CD4-positive, alpha-beta T cell treated with Interleukin-6 at 100 ng/mL for 8 hours (primary cell): ENCODE measurements at places on chromosomes 4 and X.
A peak's percentile ranks its signal among the peaks of the same experiment; 100 is the strongest.

- no peak for DNase-seq
Measured at GRCh38 chr4:168082379-168082778, 10.0 kb upstream of the ANXA10 start.

DNA sequence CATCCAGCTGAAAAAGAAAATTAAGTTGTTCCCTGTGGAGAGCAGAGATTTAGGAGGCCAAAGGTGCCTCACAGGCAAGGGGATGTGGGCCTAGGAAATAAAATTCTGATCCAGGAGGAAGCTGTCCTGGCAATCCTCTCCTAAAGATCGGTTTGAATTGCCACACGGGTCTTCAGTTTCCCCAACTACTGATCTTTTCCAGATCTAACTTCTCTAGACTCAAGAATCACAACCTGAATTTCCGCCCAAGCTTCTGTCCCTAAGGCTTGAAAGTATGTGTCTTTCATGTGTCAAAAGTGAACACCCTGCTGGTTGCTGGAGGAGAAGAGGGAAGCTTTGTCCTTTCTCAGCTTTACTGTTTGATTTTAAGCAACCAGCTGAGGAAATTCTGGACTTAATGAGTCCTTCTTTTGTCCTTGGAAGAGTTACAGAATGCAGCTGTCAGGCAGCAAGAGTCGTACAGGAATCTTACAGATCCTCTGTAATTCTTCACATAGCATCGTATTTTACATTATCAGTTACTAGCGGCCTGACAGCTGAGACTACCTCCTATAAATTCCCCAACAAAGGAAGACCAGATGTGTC is 93.8 kb downstream of the INPP4B start:
- DNase-seq = no peak

GRCh38 chrX:41178201-41178600 is 93.0 kb downstream of the USP9X start:
- peak; percentile 3 for DNase-seq

- DNase-seq = no peak
Measured at GRCh38 chr4:11312389-11312788, 116.3 kb downstream of the HS3ST1 start.

DNA sequence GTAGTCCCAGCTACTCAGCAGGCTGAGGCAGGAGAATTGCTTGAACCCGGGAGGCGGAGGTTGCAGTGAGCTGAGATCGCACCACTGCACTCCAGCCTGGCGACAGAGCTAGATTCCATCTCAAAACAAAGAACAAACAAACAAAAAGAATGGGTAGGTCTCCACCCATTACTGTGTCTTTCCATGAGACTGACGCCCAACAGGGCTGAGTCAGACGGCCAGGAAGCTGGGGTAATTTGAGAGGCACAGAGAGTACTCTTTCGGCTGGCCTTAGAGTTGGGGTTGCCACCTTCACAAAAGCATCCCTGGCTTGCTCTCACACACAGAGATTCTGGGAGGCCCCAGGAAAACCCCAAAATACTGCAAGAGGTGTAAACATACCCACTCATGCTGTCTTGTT is 72.0 kb upstream of the DHRSX start:
- DNase-seq = no peak

GRCh38 chr4:67570537-67570936 is 12.0 kb downstream of the STAP1 start:
- DNase-seq = no peak

GRCh38 chrX:21408788-21409187 is 34.6 kb downstream of the CNKSR2 start:
- DNase-seq = no peak

DNA sequence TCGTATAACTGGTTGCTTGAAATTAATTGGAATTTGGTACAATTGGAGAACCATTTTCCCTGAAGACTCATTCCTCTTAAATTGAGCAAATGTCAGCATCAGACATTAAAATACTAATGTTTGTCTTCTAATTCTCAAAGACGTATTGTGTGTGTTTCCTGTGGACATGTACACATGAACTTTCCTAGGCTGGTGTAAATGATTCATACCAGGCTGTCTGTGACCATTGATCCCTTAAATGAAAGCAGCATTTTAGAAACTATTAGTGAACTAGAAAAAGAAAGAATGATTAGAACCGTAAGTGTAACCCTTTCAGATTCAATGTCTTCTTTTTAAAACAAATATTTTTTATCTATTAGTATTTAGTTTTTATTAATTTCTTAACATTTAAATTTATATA is 332.9 kb downstream of the PPP3CA start:
- DNase-seq = no peak

DNA sequence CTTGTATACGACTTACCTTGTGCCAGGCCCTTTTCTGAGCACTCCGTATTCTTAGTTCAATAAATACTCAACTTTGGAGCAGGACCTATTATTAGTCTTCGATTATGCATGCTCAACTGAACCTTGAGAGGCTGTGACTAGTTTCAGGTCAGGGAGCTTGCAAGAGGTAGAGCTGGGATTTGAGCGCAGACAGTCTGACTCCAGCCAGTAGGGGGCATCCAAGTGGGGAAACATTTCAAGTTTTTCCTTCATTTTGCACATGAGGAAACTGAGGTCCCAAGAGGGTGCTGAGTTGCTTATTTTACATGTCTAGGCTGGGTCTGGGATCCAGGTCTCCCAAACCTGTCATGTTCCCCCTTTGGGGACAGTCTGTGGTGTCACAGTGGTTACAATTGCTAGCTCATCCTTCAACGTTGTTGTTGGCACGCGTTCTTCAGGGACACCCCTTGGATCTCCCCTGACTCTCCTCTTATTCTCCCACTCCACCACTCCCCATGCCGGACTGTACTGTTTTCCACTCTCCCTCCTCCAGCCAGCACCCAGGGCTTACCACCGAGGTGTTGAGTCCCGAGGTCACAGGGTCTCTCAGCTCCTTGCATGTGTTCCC is 6.7 kb upstream of the PRICKLE3 start:
- DNase-seq = peak; percentile 28

DNA sequence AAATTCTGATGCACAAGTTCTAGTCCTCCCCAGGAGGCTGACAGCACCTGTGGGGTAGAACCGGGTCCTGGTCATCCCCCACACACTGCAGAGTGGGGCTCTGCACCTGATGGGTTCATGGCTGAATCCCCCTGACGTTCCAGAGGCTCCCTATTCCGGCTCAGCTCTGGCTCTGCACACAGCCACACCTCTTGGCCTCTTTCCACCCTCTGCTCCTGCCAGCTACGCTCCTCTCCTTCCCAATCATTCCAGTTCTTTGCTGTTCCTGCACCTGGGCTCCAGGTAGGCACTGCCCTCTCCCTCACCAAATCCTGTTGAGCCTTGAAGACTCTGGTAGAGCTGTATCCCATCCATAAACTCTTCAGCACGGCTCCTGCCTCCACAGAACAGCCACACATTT is 75.5 kb downstream of the GATB start:
- no peak for DNase-seq

DNA sequence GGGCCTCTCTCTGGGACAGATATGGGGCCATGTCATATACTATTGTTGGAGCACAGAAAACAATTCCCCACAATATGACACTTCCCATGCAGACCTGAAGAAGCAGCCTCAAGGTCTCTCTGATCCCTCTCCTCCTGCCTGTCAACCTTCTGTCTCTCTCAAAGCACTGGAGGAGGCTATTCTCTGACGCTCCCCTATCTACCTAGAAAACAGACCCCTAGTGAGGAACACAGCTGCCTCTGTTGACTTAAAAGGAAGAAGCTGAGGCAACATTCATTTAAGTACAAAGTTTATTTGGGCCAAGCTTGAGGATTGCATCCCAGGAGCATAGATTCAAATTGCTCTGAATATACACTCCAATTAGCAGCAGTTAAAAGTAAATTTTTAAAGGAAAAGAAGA is 39.3 kb upstream of the NSG1 start:
- DNase-seq = no peak

DNA sequence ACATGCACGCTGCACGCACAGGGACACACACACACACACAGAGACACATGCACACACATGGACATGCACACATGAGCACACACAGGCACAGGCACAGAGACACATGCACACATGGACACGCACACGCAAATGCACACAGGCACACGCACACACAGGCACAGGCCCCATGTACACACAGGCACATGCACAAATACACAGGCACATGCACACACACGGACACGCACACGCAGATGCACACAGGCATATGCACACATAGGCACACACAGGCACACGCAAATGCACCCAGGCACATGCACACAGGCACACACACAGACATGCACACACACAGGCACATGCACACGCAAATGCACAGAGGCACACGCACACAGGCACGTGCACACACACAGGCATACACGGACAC is 30.3 kb upstream of the HTRA3 start:
- DNase-seq = no peak

DNA sequence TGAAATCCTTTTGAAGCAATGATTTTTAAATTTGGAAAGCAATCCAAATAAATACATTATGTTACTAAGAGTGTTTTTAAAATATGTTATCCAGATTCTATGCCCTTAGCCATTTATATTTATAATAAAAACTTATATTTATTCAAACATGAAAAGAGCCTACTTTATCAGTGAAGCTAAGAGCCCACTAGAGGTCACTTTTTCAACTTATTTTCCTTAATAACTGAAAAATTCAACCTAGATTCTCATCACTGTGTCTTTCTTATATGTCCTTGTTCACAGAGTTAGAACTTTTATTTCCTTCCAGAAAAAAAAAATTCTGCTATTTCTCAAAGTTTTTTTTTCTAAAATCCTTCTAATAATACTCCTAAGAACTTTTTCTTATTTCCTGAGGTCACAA is 23.9 kb downstream of the PRDM8 start:
- no peak for DNase-seq

DNA sequence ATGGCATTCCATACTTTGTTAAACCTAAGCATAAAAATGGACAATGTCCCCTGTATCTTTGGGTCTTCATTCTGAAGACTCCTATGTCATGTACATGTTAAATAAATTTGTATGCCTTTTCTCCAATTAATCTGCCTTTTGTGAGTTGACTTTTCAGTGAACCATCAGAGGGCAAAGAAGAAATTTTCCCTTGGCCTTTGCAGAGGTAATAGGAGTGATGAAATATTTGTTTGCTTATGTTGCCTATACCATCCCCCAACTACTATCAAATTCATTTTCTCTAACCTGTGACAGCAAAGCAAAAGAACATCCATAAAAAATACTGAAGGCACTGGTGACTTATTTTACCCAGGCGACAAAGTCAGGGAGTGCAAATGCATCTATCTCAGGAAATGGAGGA is 18.2 kb downstream of the NAAA start:
- no peak for DNase-seq

- DNase-seq = no peak
Measured at GRCh38 chrX:121000589-121000988, 15.0 kb upstream of the CT47A1 start.

DNA sequence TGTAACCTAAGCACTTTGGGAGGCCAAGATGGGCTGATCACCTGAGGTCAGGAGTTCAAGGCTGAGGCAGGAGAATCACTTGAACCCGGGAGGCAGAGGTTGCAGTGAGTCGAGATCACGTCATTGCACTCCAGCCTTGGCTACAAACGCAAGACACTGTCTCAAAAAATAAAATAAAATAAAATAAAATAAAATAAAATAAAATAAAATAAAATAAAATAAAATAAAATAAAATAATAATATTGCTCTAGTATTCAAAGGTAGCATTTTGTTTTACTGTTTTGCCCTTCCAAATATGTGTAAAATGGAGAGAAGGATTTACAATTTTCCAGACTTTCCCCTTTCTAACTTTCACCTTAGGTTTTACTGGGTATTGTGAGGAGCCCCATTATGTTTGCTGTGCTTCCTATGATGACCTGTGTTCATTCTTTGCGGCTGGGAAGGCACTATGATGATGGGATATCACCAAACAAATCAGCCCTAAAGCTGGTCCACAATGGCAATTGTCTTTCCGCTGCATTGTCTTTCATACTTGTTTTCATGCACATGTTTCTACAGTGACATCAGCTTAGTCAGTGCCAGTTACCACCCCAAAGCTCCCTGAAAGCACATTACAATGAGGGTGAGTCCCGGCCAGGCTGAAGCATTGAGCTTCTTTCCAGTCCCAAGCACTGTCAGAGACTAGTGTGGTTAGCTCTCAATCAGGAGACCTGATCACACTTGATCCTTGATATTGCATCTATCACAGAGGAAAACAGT is 50.8 kb downstream of the DTHD1 start:
- DNase-seq = no peak

- no peak for DNase-seq
Measured at GRCh38 chr4:37685823-37686372, 278 bp downstream of the RELL1 start.

DNA sequence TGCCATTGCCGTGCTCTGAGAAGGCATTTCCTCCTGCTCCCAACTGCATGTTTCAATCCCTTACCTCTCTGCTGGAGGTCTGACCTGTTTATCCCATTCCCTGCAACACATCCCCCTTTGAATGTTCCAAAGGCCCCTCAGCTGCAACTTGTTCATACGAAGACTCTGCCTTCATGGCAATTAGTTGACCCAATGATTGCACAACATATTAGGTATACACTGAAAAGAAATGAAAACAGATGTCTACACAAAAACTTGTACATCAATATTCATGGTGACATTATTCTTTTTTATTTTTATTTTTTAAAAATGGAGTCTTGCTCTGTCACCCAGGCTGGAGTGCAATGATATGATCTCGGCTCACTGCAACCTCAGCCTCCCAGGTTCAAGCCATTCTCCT is 54.9 kb upstream of the STX18 start:
- no peak for DNase-seq

DNA sequence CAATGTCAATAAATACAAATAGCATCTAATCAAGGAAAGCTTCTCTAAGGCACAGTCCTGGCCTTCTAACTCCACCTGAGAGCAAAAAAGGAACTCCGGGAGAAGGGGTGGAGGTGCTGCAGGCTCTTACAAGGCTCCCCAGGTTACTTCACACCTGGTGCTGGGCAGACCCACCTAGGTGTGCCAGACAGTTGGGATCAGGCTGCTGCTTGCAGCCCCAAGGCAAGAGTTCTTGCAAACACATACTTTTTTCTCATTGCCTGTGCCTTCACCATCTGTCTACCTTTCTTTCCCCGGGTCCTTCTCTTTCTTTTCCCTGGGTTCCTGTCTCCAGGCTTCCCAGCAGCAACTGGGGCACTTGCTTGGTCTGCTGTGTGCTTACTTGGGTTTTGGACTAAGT is 81.4 kb upstream of the STIM2 start:
- DNase-seq = no peak

- DNase-seq = no peak
Measured at GRCh38 chr4:74223801-74224200, 65.9 kb downstream of the MTHFD2L start.

DNA sequence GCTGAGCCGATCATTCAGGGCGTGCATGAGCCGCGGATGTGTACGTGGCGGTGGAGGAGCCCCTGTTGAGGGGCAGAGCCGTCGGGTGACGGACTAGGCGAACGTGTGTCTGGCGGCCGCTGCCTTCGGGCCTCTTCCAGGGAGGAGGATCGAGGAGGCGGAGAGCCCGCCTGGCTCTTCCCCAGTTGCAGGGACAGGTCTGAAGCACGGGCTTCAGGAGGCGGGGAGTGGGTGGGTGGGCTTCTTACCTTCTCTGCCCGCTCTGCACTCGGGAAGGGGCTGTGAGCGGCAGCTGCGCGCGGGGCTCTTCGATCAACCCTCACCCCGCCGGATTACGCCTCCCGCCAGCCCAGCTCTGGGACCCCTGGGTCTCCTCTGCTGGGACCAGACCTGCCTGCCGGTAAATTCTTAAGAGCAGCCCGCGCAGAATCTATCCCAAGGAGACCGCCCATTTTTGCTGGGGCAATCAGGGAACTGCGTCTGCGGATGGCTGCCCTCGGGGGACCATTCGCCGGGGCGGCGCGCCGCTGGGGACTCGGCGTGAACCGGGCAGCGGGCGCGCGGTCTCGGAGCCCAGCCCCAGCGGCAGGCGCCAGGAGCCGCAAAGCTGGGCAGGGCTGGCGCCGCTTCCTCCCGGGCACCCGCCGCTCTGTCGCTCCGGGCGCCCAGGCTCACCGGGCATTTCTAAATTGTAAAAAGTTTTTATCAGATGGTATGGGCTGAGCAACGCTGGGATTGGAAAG is 4.9 kb downstream of the PLAC8 start:
- DNase-seq = peak; percentile 17
